ENCODE measurements at places on chromosomes 4 and X.
A peak's percentile ranks its signal among the peaks of the same experiment; 100 is the strongest.

- no peak for DNase-seq
Observed at GRCh38 chr4:7320206-7320797, 114.4 kb downstream of the PSAPL1 start.

DNA sequence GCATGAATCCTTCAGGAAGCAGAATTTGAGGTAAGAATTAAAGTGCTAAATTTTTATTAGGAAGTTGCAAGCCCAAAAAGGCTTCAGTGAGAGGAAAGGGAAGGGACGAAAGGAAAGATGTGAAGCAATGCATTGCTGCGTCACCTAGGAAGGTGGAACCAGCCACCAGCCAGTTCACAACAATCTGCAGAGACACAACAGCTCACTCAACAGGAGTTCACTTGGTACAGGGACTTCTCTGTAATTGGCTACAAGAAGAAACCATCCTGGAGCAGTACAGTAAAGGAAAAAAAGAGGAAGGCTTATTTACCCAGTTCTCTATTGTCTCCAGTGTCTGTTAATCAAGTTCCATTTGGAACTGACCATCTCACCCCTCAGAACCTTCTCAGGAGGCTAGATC, 157.6 kb downstream of the HNRNPD start:
- no peak for DNase-seq

- peak; percentile 6 for DNase-seq
Observed at GRCh38 chrX:57156397-57157049, 19.3 kb upstream of the SPIN2A start.

- DNase-seq = peak; percentile 50
Observed at GRCh38 chr4:26248647-26249046, 72.2 kb upstream of the RBPJ start.

- DNase-seq = no peak
Observed at GRCh38 chr4:84089652-84090437, 409.2 kb downstream of the NKX6-1 start.

- DNase-seq = no peak
Observed at GRCh38 chrX:30679369-30679768, 26.1 kb downstream of the GK start.

GRCh38 chr4:177320721-177321120, 11.0 kb downstream of the NEIL3 start:
- DNase-seq = no peak

DNA sequence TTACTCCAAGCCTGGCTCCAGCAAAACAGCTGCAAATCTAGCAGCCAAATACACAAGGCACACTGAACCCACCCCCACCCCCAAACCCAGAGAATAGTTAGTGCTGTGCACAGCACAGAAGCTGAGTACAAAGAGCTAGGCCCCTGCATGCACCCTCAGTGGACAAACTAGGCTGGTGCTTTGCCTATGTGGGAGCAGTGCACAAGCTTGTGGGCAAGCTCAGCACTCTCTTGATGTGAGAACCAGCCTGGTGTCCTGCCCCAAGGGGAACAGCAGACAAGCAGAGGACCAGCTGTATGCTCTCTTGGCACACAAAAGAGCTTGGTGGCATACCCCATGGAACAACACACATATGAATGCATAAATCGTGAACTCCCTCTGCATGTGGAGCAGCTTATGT, 81.7 kb downstream of the FAAH2 start:
- no peak for DNase-seq

DNA sequence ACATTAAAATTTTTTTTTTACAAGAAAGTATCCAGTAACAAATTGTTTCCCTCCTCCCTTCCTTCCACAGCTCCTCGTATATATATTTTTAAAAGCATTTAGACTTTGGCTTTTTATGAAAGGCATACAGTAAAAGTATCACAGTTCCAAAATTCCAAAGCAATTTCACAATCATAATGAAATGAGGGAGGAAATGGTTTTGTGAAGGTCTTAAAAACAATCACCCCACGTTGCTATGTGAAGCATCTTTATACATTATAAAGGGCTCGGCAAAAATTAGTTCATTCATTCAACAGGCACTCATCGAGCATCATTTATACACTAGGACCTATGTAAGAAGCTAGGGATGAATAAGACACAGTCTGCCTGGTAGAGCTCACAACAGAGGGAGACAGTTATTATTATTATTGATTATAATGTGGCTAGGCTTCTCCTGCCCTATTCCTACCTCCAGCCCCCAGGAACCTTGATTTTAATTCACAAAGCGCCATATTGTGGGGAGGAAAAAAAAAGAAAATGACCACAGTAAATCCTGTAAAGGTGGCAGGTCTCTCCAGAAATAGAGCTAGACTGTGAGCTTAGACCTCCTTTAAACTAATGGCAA, 239.9 kb downstream of the MAML3 start:
- DNase-seq = no peak

DNA sequence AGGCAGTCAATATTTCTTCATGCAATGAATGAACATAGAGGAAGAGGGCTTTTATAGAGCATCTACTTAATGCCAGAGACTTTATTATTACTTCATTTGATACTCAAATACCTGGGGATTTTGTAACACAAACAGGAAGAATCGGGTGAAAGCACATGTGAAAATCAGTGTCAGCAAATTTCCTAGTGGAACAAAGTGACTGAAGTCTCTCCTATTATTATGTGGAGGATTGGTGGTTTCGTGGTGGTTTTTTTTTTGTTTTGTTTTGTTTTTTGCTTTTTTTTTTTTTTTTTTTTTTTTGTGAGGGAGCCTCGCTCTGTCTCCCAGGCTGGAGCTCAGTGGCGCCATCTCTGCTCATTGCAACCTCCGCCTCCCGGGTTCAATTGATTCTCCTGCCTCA, 207.0 kb downstream of the RRAGB start:
- no peak for DNase-seq

GRCh38 chr4:180423712-180424057, 1819.5 kb upstream of the TENM3 start:
- no peak for DNase-seq

Data from right renal pelvis (tissue), 4 donors.